ENCODE measurements at places on chromosomes 4 and X.

DNA sequence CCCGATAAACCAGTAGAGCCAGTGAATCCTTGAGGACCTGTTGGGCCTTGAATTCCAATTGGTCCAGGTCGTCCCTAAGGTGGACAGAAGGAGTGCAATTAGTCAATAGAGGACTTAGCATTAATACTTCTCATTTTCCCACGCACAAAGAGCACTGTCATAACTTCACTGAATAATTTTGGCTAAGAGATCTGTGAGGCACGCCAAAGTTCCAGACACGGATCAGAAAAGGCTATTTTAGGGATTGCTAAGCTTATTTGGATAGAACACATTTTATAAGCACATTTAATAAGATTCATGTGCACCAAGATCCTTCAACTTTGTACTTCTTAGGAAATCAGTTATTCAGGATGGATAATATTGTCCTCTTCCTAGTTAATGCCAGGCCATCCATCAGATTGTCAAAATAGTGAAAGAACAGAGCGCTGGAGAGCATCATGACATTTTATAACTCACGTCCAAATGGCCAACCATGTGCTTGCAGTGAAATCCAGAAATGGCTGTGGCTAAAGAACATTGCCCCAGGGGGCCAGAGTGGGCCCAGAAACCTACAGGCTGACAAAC lies 129.8 kb downstream of the ATG4A start:
- DNase-seq, result no peak

DNA sequence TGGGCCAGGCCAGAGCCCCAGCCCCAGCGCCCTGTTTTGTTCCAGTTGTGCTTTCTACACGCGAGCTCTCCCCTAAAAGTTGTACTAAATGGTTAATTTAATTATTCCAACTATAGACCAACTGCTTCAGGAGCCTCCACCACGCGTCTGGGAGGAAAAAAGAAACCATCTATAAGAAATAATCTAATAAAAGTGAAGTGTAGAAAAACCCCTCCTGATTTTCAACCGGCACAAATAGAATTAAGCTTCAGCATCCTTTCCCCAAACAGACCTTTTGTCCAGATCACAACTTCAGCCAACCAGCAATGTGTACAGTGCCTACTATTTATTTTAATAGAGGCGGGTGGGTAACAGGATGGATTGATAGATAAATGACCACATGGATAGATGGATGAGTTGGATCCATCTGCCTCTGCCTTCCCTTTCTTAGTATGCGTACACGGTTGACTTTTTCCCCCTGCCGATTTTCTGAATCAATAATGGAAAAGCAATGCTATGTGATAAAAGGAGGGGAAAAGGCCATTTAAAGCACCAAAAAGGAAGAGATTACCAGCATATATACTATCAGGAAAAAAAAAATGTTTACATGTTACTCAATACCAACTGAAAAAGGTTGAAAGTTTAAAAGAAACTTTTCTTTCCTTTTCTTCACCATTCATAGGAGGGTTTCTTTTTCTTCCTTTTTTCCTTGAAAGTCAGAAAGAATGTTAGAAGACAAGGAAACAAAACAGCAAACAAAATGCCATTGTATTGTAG lies 3.7 kb upstream of the PHOX2B start:
- no peak for DNase-seq

GRCh38 chr4:136476753-136477152 lies 1055.5 kb downstream of the PCDH18 start:
- no peak for DNase-seq

GRCh38 chrX:39721566-39722279 lies 376.0 kb downstream of the BCOR start:
- DNase-seq, result no peak

DNA sequence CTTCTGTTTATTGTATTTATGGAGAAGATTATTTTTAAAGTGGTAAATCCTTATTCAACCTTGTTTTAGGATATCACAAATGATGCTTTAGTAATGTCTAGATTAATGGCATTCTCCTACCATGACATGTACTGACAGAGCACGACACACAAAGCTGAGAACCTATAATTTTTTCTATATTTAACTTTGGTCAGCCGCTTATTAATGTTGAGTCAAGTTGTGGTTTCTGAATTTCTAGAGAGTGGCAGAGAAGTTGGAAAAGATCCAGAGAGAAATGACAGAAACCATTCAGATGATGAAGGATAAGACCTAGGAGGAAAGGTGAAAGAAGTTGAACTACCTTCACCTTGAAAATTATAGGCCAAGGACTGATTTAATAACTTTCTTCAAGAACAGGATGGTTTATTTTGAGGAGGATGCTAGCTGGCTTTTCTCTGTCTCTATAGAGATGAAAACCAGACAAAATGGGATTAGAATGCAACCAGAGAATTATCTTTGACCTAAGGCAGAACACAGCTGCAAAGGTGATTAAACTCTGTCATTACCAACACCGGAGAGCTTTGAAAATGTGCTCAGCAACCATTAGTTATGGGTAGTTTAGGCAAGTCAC lies 62.6 kb upstream of the TSPAN5 start:
- no peak for DNase-seq
